OCI-LY7 (cell line): ENCODE measurements at places on chromosomes 6 and 20. TPM values are rescaled to one million over a fixed set of nuclear protein-coding genes. Genes with fewer than 3 reads are reported as not detected.

Gene KHDC1L
- not detected in 2 replicates for total RNA-seq

GRCh38 chr20:52103335-52103912 is 88.2 kb downstream of the ZFP64 start:
- no peak for DNase-seq

DNA sequence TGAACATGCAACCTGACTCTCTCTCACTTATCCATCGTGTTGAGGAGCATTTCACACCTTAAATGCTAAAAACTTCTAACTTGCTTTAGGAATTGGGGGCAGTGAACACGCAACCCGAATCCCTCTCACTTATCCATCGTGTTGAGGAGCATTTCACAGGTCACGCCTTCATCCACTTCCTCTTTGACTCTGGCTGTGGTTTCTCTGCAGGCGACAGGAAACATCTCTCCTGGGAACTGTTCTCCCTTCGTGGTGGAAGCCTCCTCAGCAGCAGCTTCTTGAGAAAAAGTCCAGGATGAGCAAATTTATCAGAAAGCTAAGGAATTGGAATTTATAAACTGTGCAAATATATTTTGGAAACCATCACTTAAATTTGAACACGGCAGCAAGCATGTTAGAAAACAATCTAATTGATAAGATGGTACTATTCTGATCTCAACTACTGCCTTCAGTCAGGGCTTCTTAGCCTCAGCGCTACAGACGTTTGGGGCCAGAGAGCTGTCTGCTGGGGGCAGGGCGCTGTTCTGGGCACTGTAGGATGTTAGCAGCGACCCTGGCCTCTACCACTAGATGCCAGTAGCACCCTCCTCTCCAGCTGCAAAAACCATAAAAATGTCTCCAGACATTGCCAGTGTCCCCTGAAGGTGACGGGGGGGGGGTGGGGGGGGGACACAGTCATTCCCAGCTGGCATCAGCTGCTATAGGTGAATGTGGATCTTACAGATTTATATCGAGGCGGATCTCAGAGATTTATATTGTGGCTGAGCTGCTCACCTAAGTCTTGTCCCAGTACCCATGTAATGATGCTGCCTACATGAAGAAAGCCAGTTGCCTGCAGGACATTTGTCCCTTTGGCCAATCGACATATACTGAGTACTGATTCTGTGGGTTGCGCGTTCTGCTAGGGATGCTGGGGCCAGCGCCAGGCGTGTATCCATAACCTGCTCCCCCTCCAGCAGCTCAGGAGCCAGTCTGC is 26.2 kb downstream of the CTCFL start:
- DNase-seq = peak; percentile 70

- DNase-seq = no peak
Measured at GRCh38 chr6:81892891-81893290, 140.4 kb upstream of the TENT5A start.
